Stimulated activated CD4-positive, alpha-beta T cell treated with anti-CD3 and anti-CD28 coated beads, Interleukin-4, amount 100 ng/mL, for 4 hours (primary cell): ENCODE measurements at places on chromosomes 5 and 9.

GRCh38 chr9:100088202-100088601 lies 10.6 kb downstream of the ERP44 start:
- DNase-seq, result no peak

GRCh38 chr9:130824643-130825350 lies 10.3 kb upstream of the ABL1 start:
- no peak for DNase-seq

DNA sequence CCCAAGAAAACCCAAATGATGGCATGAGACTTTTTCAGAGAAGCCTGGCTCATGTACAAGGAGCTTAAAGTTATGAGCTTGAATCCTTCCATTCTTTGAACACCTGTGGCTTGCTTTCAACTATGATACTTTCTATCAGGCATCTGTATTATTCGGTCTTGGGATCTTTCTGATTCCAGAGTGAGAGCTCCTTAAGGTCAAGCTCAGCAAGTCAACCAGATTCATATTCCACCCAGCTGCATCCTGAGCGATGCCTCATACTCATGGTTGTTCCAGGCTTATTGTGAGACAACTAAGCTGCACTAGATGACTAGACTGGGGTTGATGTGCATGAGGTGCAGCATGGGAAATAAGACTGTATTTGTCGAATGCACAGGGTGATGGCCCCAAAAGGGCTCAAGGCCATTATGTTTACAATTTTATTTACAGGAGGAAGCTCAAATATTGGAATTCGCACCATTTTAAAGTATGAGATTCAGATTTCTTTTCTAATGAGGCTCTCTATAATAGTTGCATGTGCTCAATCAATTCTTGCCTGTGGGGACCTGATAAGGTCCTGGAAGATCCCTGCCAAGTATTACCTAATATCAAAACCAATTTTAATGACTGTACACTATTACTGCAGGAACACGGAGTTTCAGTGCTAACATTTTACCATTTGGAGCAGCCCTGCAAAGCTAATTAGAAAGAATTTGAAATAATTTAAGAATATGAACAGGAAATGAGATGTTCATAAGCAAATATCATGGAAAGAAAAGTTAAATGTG lies 453.8 kb downstream of the SEMA5A start:
- no peak for DNase-seq

GRCh38 chr9:87718852-87719612 lies 6.9 kb upstream of the CTSL start:
- no peak for DNase-seq

DNA sequence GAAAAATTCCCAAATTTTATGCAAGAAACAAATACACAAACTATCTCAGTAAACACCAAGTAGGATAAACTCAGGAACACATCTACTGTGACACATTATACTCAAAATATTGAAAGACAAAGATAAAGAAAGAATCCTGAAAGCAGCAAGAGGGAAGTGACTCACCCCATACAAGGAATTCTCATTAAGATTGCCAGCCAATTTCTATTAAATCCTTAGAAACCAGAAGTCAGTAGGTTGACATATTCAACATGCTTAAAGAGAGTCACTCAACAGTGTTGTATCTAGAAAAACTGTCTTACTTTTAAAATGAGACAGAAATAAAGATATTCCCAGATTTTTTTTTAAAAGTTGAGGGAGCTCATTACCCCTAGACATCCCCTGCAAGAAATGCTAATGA lies 15.5 kb downstream of the SPATA31E1 start:
- no peak for DNase-seq

GRCh38 chr5:109833946-109834345 lies 144.2 kb downstream of the MAN2A1 start:
- DNase-seq, result no peak

DNA sequence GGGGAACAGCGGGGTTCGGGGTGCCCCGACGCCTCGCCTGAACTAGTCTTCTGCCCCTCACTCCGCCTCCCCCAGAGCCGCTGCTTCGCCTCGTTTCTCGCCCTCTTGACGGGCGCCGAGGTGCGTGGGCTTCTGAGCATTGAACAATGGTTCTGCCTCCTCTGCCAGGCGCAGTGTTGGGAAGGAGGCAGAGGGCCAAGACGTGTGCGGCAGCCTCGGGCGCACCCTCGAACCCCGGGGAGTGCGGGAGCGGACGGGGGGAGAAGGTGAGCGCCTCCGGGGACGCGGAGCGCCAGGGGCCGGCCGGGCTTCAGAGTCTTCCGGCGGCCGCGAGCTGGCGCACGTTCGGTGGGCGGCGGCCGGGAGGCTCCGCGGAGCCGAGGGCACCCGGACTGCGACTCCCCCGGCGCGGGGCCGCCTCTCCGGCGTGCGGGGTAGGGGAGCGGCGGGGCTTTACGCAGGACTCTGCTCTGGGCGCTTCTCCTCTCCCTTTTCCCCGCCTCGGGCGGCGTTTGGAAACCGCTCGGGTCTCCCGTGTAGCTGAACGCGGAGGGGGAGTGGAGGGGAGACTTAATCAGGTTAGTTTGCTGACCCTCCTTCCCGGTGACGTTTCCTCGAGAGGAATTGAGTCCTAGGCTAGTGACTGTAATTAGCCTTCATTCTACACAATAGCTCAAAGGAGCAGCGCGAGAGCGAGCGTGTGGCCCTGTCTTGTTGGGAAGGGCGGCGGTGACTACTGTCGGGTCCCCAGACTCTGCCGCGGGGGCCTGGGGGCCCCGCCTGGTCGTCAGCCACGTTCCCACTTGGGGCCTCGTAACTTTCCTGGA lies 1.1 kb downstream of the VLDLR start:
- DNase-seq, result no peak

- no peak for DNase-seq
Measured at GRCh38 chr5:150082374-150082773, 4.0 kb downstream of the CSF1R start.

DNA sequence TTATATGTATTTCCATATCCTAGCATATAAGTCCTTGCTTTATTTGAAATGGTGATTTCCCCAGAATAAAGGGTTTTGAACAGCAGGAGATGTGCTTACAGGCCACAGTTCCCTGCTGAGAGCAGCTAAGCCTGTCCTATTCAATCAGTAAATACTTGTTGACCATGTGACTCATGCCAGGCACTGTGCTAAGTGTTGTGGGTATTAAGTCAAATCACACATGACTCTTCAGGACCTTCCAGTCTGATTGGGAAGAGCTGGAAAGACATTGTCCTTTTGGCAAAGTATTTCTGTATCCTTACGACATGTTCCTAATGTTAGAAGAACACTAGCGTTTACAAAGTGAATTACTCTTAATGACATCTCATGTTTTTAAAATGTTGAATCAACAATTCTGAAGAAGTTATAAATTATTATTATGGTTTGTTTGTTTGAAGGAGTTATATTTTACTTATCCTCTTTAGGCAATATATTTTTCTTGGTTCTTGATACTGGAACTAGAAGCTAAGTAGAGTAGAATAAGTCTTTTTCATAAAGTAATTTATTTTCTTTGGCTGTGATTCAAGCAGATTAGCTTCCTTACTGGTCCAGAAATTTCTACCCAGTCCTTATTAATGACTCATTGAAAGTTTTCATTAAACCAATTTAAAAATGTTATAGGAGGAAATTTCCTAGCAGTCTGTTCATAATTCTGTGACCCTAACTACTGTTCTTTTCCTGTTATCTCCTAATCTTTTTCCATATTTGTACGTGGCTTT lies 82.1 kb downstream of the GAPVD1 start:
- no peak for DNase-seq

DNA sequence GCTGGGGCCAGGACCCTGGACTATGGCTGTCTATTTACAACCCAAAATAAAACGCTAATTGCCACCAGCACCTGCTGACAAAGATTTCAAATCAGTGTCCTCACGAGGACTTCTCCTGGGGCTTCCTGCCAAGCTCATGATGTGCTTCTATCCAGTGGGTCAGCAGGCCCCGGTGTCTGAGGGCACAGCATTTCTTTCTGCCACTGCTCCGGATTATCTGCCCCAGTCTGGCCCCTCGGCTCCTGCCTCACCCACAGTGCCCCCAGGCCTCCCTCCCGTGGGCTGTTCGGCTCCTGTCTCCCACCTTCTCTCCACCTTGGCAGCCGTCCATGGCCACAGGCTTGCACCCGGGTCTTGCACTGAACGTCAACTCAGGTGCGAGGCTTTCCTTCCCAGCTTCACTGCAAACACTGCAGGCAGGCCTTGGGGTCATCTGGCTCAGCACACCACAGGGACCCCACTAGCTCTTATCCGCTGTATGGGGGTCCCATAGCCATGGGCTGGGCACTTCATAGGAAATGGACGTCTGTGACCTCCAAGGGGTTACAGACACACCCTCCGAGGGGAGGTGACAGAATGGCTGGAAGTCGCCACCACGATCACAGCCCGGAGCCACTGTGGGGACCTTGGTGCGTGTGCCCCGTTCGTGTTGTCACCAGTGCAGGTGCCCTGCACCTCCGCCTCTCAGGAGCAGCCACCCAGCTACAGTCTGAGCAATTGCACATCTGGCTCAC lies 43.8 kb upstream of the FCN1 start:
- no peak for DNase-seq
